ENCODE measurements at places on chromosomes 13 and 19. TPM values are rescaled to one million over a fixed set of nuclear protein-coding genes. Genes with fewer than 3 reads are reported as not detected.

SIGLEC6 gene
- not detected for total RNA-seq

ZNF442 gene
- 0.48 TPM for total RNA-seq

FGF9 gene
- total RNA-seq: not detected

KLK8 gene
- total RNA-seq: not detected

DLL3 gene
- total RNA-seq: 2.0 TPM

NECTIN2 gene
- total RNA-seq: 342 TPM

ZSCAN18 gene
- total RNA-seq: 41.4 TPM

CYP4F12 gene
- total RNA-seq: not detected

SPTBN4 gene
- total RNA-seq: not detected

IGLON5 gene
- not detected for total RNA-seq

MATK gene
- 3.3 TPM for total RNA-seq

KLK4 gene
- total RNA-seq: not detected

STARD13 gene
- 20.6 TPM for total RNA-seq

STOML3 gene
- total RNA-seq: not detected

NLRP11 gene
- not detected for total RNA-seq

COQ8B gene
- 10.2 TPM for total RNA-seq

TJP3 gene
- total RNA-seq: not detected

WDR88 gene
- total RNA-seq: not detected

CCDC194 gene
- not detected for total RNA-seq

KCNN1 gene
- 0.41 TPM for total RNA-seq

ATXN8OS gene
- not detected for total RNA-seq

ZNF320 gene
- 13.7 TPM for total RNA-seq
